Eye (tissue), 1 donor: ENCODE measurements at places on chromosomes 6 and 20.

DNA sequence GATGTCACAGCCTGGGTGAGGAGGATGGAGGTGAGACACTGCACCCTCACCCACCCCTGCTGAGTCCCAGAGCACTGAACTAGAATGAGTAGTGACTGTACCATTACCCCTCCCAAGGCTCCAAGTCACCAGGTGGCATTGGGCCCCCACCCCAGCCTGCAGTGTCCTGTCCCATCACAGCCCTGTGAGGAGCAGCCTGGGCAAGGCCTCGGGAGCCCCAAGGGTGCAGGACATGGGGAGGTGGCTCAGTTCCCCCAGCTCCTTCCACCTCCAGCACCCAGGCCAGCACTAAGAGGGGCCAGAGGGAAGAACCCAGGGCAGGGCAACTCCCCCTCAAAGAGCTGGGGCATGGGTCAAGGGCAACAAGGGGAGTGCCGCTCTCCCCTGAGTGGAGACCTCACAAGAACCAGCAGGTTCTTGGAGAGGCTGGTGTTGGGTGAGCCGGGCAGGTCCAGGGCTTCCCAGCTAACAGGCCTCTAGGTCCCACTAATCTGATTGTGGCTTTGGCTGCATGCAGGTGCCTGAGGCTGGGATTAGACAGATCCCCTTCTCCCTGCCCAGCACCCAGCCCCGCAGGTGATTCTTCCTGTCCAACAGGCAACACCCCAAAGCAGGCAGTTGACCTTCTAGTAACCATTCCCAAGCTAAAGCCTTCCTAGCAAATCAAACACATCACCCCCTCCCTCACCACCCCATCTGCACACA is 2.6 kb downstream of the CST4 start:
- no peak for DNase-seq

DNA sequence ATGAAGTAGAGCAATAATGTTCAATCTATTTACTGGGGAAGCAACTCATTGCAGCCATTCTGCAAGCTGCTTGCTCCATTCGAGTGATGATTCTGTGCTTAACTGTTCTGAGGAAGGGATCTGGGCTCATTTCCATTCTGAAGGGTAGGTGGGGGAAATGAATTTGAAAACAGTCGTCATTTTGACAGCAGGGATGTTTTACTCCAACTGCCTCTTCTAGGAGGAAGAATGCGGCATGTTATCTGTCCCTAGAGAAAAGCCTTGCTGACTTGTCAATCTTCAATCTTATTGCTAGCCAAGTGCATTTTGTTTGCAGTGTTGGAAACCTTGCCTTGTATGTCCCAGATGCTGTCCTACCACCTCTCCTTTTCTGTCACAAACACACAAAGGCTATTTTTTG is 105.9 kb downstream of the PRDM13 start:
- peak; percentile 5 for DNase-seq

DNA sequence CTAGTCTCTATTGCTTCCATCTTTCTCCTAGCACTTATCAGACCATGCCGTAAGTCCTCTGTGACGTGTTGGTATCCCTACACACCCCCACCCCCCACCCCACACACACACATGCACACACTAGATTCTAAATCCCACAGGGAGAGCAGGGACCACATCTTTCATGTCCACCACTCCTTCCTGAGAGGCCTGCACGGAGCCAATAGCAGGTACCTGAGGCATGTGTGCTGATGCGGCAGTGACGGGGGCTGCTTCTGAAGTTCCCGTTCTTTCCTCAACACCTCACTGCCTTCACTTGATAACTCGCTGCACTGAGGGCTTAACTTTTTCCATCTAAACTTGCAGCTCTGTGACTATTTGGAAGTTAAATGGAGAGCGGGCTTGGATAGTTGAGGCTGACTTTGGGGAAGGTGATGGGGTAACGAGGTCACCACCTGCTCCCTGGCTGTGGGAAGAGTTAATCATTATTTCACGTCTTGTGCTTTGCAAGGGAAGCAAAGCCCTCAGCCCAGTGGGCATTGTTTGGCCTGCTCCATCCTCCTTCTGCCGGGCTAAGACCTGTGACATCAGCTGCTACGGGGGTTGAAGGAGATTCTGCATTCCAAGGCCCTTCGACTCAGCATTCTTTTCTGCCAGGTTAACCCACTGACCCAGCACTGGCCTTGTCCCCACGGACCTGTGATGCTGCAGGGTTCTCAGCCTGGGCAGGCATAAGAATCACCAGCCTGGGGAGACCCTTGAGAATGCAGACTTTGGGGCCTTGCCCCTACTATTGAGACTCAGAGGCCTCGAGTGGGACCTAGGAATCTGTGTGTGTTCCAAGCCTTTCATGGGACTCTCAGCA is 187.8 kb downstream of the ANKRD60 start:
- DNase-seq = peak; percentile 78

GRCh38 chr6:64085126-64085525 is 449.5 kb downstream of the PHF3 start:
- DNase-seq = no peak
